T-cell (primary cell): ENCODE measurements at places on chromosomes 6 and 20.

DNA sequence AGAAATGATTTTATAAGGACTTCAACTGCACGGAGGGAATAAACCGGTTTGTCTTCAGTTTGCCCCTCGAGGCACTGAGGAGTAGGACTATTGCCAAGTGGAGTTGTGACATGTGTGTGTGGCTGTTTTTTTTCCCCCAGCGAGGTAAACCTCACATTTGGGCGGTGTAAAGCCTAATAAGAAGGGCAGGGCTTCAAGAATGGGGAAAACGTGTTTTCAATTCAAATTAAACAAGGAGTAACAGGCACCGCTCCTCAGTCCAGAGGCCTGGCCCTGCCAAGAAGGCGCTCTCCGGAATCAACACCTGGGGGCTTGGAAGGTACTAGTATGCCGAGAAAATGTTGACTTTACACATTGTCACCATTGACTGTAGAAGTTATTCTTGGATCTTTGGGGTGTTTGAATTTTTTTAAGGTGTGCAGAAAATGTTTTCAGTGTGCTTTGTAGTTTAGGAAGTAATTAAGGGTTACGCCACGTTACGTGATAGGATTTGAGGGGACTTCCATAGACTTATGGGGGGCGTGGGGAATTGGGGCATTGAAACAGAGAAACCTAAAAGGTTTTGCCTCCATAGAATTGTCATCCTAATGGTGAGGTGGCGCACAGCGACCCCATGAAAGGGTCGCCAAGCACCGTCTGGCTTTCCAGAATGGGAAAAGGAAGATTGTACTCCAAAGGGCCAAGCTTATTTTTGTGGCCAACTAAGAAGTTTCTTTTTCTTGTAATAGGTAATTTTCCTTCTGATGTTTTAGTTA lies 791 bp downstream of the ADGRG6 start:
- no peak for DNase-seq

DNA sequence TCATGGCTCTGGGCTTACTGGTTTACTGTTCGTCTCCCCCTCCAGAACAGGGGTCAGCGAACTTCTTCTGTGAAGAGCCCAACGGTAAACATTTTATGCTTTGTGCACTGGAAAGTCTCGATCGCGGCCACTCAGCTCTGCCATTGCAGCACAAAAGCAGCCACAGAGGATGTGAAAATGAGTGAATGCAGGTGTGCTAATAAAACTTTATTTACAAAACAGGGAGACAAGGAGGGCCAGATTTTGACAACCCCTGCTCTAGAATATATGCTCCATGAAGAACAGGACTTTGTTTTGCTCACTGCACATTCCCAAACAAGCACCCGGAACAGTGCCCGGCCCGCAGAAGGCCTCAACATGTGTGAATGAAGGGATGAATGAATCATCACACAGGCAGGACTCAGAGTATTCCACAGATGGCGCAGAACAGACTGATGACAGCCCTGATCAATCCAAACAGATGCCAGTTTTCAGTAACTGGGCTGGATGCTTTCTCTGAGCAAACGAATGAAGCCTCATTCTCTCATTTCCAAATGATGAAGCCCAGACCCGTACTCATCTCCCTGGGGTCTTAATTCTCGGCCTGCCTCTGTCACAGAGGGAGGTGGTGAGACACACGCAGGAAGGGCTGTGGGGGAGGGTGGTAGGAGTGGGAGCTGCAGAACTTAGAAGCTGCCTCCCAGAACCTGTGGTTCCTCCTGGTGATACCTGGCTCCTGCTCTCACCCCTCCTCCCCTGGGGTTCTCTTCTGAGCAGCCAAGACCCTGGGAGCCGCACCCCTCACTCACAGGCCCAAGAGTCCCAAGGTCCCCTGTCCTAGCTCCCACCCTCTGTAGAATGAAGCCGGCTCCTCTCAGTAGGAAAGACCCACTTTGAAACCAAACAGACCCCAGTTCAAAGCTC lies 196.4 kb downstream of the PREX1 start:
- DNase-seq, result no peak

GRCh38 chr20:8930726-8931125 lies 138.2 kb upstream of the PLCB4 start:
- DNase-seq, result no peak

- DNase-seq, result no peak
Observed at GRCh38 chr20:5586720-5587119, 163.5 kb upstream of the SHLD1 start.
